ENCODE measurements at places on chromosomes 4 and X.

DNA sequence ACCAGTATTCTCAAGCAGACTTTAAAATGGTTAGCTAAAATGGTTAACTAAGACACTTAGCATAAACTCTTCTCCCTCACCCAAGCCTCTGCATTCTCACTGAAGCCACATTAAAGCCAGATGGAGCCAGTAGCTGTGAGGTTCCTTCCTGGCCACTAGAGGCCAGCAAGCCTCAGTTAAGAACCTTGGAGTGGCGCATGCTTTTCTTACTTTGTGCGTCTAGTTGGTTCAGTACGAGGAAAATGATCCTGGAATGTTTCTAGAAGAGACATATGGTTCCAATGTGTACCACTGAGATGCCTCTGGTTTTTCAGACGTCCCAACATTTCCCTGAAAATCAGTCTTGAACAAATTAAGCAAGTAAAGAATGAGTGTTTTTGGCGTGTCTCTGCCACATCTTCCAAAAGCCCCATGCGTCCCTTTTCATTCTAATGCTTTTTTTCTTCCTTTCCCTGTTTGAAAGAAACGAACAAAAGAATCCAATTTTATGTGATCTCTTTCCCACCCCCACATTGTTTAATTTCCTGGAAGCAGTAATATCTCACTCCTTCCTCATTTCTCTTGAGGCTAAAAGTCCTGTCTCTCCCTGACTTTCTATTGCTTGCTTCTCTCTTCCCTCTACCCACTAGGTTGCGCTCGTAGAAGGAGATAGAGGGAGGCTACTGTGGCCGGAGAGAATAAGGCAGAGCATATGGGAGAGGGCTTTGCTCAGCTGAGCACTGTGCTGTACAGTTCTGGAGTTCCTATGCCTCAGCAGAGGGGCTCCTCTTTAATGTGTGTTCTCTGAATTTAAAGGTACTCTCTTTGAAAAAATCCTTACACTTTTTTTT, 82.9 kb upstream of the TAB3 start:
- DNase-seq = no peak

- DNase-seq = no peak
Observed at GRCh38 chr4:100721077-100721476, 203.3 kb upstream of the EMCN start.

DNA sequence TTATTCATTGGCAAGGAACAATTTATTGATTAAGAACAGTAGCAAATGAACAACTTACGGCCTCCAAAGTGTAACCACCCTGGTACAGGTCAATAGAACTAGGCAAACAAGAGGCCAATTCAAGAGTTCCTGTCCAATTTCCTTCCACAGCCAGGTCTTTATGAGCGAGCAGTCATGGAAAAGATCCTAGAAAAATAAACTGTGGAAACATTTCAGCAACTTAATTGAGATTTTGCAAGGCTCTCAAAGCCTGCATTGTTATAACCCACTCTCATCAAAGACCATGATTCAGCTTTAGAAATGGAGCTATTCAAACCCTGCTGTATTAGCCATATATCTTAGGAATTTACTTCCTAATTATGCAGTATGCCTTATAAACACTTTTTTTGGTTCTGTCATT, 43.6 kb downstream of the UNC5C start:
- DNase-seq = no peak

DNA sequence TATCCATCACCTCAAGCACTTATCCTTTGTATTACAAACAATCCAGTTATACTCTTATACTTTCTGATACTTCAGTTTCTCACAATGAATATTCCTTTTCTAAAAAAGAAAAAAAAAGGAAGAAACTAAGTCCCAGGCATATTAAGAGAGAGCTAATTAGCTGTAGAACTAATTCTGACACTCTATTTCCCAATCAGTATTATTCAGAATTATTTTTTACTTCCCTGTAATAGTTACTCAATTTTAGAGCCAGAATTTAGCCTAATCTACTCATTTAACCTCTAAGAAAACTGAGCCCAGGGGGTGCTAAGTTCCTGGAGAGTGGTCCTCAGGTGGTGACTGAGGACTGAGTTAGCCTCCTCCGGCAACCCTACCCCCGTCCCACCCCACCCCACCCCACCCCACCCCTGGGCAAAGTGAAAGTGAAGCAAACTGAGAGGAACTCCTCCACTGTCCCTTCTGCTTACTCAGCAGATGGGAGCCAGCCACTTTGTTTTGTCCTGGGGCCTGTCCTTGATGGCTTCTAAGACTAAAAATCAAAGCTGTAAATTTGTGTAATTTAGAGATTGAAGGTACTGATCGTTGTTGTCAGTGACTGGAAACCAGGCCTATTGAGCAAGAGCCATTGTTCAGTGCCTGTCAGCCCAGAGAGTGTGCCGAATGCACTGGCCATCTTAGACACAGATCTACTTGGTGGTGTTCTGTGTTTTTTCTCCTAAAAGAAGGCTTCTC, 162.1 kb downstream of the CBR4 start:
- DNase-seq = no peak

DNA sequence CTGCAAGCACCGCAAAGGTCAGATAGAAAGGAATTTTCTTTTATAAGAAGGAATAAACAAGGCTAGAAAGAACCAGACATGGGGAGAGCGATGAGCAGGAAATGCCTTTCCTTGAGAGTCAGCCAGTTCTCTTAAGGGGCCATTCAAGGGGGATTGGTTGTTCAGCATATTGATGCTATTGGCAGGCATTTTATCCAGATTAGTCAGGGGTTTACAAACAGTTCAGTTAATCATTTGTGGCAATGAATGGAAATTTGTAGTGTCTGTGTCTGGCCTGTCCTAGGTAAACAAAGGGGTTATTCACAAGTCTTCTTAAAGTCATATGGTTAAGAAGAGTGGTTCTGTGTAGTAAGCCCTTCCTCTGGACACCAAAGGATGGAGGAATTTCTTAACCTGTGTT, 184.7 kb upstream of the FRMPD4 start:
- no peak for DNase-seq

- DNase-seq = no peak
Observed at GRCh38 chrX:1443496-1444075, 9.1 kb downstream of the ASMTL start.

DNA sequence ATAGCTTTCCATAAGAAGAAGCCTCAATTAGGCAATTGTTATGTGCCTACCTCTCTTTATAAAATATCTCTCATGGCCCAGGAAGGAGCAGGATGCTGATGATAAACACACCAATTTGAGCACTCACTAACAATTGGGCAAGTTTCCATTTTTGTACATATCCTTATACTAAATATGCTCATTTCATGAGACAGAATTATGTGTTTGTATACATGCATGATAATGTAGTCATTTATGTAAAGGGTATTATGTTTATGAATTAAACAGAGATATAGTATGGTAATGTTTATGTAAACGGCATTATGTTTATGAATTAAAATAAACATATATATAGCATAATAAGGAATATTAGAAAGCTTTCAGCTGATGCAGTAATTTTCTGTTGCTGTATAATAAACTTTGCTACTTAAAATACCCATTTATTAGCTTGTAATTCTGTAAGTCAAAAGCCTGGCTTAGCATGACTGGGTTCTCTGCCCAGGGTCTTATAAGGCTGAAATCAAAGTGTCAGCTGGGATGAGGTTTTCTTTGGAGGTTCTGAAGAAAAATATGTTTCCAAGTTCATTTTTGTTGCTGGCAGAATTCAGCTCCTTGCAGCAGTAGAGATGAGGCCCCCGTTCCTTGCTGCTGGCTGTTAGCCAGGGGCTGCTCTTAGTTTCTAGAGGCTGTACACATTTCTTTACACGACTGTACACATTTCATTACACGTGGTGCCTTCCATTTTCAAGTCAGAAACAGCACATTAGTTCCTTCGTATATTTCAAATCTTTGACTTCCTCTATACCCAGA, 89.0 kb downstream of the GLRA2 start:
- no peak for DNase-seq

- no peak for DNase-seq
Observed at GRCh38 chr4:62243895-62244294, 1043.8 kb downstream of the ADGRL3 start.

DNA sequence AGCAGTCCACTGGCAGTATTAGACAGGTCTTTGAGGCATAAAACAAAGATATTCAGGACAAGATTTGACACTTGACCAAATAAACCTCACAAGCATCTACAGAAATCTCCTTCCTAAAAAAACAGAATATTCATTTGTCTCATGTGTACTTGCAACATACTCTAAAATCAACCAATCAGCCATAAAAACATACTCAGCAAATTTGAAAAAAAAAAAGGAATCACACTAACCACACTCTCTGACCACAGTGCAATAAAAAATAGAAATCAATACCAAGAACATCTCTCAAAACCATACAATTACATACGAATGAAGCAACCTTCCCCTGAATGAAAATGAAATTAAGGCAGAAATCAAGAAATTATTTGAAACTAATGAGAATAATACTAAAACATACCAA, 591.3 kb downstream of the FAM133A start:
- DNase-seq = no peak

GRCh38 chr4:10673817-10674369, 10.7 kb downstream of the CLNK start:
- DNase-seq = no peak

DNA sequence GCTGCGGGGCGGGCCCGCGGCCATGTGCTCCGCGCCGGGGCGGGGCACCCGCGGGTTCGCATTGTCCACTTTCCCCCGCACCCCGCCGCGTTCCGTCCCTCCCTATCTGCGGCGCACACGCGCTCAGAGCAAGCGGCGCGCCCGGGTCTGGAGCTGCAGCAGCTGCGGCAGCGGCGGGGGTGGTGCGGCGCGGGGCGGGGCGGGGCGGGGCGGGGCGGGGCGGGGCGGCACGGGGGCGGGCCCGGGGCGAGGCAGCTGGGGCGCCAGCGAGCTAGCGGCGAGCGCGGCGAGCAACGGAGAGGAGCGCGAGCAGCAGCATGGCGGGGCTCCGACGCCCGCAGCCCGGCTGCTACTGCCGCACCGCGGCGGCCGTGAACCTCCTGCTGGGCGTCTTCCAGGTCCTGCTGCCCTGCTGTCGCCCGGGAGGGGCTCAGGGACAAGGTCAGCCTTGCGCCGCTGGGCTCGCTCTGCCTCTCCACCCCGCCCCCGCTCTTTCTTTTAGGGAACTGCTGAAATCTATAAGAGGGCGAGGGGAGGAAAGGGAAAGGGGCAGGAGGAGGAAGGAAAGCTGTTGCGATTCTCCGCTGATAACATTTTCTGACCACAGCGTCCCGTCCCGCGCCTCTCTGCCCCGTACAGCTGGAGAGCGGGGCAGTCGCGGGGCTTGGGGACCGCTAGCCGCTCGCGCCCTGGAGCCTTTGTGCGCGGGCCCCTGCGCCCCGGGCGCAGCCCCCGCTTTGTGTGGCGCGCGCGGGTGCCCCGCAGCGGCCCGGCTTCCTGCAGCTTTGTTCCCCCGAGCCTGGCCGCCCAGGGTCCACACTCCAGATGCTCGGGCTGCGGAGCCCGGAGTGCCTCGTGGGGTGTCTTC, at the start of gene TMEM131L:
Gene TMEM131L (plus strand): TSS at position 280 of the 868 bp plus-strand sequence. CDS start 38 bp downstream, at position 318.
- peak; percentile 40 for DNase-seq

DNA sequence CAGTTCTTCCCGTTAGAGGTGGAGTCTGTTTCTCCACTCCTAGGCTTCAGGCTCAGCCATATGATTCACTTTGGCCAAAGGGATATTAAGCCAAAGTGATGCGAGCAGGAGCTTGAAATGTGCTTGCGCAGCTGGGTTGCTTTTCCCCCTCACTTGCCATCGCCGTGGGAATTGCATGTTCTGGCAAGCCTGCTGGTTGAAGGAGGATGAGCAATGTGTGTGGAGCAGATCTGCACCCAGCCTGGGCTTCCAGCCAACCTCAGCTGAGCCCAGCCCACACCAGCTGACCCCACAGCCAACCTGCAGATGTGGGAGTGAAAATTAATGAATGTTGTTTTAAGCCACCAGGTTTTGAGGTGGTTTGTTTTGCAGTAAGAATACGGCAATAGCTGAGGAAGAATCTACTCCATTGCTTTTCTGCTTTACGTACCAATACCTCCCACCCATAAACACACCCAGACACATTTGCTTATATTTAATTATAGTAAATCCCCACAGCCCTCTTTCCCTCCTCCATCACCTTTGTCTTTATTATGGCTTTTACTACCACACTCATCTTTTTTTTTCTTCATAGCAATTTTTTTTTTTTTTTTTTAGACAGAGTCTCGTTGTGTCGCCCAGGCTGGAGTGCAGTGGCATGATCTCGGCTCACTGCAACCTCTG, 132.8 kb upstream of the FUNDC1 start:
- peak; percentile 42 for DNase-seq

GRCh38 chr4:10079912-10080588, 36.5 kb downstream of the WDR1 start:
- no peak for DNase-seq

GRCh38 chrX:151806967-151807540, 72.5 kb downstream of the CNGA2 start:
- DNase-seq = no peak

DNA sequence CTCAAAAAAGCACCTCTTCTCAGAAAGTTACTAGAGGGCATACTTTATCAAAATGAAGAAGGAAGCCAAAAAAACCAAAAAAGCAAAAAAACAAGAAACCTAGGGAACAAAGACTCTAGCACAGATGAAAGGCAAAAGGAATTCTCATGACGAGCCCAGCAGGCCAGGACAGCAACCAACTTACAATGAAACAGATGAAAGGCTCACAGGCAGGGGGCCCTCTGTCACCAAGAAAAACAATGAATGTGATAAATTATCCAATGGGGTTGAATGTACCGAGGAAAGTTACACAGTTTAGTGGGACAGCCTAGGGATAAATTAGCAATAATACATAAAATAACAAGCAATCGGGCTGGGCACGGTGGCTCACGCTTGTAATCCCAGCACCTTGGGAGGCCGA, 79.0 kb downstream of the GPR82 start:
- DNase-seq = no peak

- DNase-seq = peak; percentile 12
Observed at GRCh38 chr4:68375667-68376559, 26.0 kb upstream of the YTHDC1 start.

DNA sequence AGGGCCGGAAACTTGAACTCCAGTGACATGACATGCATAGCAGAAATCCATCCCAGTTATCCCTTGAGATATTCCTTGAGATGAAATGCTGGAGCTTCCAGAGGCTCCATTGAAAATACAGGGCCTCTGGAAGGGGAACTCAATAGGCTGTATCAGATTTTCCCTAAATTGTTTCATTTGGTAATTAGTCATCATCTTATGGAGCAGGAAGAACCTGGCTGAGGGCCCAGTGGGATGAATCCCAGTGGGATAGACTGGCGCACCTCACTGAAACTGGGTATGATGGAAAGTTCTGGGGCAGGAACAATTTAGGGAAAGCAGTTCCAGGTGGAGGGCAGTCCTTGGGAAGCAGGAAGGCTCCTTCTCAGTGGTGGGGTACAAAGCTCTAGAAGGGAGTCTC, 307.8 kb upstream of the DIPK2B start:
- DNase-seq = no peak

DNA sequence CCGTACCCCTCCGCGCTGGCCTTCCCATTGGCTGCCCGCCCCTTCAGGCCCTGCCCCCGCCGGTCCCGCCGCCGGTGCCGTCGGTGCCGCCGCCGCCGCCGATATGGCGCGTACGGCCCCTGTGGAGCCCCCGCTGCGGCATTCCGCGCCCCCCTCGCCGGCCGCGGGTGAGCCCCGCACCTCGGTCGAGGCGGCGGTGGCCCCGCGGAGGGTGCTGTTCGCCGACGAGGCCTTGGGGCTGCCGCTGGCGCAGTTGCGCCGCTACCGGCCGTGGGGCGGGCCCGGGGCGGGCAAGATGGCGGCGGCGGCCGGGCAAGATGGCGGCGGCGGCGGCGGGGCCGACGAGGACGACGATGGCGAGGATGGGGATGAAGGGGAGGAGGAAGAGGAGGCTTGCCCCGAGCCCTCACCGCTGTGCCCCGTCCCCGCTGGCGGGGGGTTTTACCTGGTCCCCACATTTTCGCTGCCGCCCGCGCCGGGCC, at the start of gene PPP1R3F:
Gene PPP1R3F (plus strand): TSS at position 27 of the 482 bp plus-strand sequence. CDS start 77 bp downstream, at position 104.
- DNase-seq = no peak

GRCh38 chrX:132433001-132433400, 55.8 kb downstream of the MBNL3 start:
- no peak for DNase-seq

Data from NCI-H510A (cell line).